ENCODE measurements at places on chromosomes 7 and 10.
A peak's percentile ranks its signal among the peaks of the same experiment; 100 is the strongest.

DNA sequence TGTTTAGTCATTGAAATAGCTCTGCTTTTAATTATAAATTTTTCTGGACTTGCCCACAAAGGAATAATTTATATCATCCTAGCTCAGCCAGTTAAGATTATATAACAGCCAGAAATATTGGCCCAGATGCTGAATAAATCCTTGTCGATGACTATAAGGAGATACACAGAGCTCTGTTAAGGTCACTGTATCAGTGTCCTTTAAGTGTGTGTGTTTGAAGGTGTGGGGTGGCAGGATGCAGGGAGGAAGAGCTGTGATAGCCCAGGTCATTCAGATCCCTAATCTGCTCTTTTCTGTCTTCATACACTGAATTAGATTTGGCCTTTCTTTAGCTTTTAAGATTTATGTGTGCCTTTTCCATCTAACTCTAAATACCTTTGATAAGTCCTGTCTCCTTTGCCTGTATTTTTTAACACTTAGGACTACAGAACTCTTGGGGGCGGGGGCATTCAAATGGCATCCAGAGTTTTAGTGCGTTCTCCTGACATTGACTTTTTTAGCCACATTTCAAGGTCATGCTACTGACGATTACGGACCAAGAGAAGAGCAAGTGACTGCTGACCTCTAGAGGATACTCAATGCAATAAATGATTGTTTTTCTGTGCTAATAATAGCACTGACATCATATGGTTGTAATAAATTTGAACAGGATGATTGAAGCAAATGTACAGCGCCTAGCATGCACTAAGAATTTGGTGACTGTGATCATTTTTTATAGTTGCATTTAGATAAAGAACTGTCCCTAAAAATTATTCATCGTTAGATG, 172.3 kb downstream of the CACNB2 start:
- peak; percentile 47 for DNase-seq

DNA sequence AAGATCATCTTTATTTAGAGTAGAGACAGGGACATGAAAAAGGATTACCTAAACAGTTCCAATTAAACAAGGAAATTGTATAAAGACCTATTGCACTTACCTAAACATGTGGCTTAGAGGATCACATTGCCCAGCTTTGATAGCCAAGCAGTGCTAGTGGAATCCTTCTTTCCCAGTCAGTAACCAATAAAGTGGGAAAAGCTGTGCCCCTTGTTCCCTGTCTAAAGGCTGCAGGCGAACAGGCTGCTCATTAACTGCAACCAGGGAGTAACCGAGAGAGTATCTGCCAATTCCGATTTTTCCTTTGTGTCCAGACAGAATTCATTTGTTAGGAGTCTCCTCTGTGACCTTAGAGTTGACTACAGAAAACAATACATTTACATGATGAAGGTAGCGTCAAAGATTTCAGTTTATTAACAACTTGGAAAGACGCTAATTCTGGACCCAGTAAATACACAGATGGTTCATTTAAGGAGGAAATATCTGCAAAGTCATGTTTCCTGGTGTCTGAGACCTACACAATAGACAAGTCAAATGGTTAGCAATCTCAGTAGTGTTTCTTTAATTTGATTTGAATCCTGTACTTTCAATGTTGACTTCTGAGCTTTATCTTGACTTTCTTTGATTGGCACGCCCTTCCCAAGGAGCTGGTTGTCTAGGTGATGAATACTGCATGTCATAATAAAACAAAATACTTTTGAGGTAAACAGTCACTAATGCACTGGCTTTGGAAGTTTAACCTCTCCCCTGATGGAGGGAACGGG, 57.3 kb upstream of the MET start:
- DNase-seq: no peak

DNA sequence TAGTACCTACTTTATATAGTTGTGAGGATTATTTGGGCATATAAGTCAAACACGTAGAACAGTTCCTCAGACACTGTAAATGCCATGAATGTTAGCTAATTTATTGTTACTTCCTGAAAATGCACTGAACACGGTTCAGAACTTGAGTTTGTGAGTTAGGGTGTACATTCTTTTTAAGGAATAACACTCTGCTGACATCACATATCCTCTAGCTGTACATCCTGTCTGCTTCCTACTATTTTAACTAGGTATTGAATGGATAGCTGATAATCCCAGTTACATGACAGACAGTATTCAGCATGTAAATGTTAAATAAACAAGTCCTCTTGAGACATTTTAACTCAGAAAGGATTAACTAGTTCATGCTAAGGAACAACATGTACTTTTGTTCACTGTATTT, 16.0 kb downstream of the SAMD8 start:
- no peak for DNase-seq

GRCh38 chr10:112136486-112137153, 46.9 kb downstream of the GPAM start:
- DNase-seq: no peak

DNA sequence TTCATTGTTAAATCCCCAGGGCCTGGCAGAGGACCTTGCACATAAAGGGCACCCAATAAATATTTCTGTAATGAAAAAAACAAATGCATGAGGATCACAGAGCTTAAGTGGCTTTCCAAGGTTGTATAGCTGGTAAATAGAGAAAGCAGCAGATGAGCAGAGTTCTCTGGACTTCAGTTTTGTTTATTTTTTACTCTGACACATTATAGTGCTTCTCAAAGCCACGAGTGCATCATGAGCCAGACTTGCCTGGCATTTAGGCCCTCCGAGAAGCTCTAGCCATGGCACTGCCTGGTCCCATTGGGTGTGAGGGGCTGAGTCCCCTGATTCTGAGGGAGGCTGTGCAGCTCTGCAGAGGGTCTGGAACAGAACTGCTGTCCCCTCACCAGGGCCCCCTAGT, 87.2 kb upstream of the ZNF32 start:
- DNase-seq: no peak

GRCh38 chr7:98724591-98724990, 107.5 kb downstream of the NPTX2 start:
- DNase-seq: no peak

GRCh38 chr7:48887500-48887899, 36.8 kb upstream of the CDC14C start:
- DNase-seq: no peak

GRCh38 chr7:30347226-30348082, 63.1 kb downstream of the ZNRF2 start:
- DNase-seq: no peak

DNA sequence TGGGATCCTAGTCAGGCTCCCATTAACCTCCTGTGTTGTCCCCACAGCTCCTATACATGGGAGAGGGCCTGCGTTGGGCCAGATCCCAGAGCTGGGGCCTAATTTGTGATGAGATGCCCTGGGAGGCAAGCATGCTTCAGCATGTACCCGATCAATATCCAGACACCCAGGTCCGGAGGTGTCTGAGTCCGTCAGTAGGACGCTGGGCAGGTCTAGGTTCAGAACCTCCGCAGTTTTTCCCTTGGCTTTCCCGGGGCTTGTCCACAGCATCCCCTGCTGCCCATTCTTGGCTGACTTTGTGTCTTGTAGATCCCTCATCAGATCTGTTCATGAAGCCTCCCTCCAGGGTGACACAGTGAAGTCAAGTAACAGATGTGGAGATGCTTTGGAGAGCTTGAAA, 32.7 kb upstream of the RBAK start:
- no peak for DNase-seq

- no peak for DNase-seq
Observed at GRCh38 chr7:131095346-131095745, 232.3 kb upstream of the MKLN1 start.

GRCh38 chr10:11205030-11205772, 187.5 kb downstream of the CELF2 start:
- DNase-seq: no peak

DNA sequence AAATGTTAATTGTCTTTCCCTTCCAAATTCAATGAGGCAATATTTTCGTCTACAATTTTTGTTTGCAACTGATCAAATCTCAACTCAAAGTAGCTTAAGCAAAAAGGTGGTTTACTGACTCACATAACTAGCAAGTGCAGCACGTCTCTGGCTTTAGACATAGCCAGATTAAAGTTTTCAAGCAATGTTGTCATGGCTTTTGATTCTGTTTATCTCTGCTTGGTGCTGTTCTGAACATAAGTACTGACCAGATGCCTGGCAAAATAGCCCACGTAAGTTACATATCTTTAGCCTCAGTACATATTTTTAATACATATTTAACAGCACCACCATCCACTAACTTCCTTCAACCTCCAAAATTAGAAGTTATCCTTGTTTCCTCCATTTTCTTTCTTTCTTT, 877.9 kb downstream of the KCNMA1 start:
- no peak for DNase-seq

DNA sequence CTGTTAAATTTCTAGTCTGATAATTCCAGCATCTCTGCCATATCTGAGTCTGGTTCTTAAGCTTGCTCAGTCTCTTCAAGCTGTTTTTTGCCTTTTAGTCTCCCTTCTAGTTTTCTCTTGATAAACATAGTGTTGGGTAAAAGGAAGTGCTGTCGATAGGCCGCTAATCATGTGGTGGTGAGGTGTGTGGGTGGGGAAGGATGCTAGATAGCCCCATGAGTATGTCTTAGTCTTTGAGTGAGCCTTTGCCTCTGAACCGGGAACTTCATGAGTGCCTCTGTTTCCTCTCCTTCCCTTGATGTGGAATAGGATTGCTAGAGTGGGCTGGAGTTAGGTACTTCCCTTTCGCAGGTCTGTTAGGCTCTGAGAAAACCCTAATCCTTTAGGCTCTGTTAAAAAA, 441.8 kb downstream of the INHBA start:
- no peak for DNase-seq

GRCh38 chr10:58897708-58898107, 278.7 kb upstream of the PHYHIPL start:
- DNase-seq: no peak

- no peak for DNase-seq
Observed at GRCh38 chr7:2477447-2478398, 1.5 kb upstream of the GRIFIN start.

DNA sequence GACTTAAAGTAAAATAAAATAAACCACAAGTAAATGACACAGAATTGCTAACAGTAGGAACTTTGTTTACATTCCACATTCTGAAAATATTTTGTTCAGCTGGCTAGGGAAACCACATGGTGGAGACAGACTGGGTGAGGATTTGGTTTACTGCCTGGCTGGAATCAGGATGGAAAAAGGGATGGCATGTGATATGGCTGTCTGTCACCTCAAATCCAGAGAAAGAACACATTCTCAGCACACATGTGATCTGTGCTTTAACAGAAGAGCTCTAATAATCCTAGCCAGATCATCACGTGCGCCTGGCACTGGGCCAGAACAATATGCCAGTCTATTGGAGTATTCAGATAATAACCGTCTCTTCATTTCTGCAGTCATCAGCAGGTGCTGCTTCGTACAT, 90.9 kb upstream of the PIP4K2A start:
- DNase-seq: no peak

All from SW 1271 (cell line).